ENCODE measurements at places on chromosomes 7 and 10.

DNA sequence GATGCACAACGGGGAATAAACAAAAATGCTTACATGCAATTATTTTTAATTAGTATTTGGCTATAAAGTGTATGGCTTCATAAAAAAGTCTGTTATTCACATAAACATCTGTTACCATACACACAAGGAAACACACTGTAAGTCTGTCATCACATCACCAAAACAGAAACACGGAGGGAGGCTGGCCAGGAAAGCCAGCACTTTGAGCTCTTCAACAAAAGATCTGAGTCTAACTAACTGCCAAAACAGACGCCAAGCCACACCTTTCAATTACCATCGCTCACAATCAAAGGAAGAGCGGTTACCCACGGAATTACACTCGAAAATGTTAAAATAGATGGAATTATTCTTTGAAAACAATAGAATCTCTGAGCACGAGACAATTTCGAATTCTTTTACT is 49.2 kb upstream of the MGMT start:
- DNase-seq, result no peak

GRCh38 chr7:66125052-66125694 is 10.5 kb downstream of the CRCP start:
- DNase-seq, result no peak

DNA sequence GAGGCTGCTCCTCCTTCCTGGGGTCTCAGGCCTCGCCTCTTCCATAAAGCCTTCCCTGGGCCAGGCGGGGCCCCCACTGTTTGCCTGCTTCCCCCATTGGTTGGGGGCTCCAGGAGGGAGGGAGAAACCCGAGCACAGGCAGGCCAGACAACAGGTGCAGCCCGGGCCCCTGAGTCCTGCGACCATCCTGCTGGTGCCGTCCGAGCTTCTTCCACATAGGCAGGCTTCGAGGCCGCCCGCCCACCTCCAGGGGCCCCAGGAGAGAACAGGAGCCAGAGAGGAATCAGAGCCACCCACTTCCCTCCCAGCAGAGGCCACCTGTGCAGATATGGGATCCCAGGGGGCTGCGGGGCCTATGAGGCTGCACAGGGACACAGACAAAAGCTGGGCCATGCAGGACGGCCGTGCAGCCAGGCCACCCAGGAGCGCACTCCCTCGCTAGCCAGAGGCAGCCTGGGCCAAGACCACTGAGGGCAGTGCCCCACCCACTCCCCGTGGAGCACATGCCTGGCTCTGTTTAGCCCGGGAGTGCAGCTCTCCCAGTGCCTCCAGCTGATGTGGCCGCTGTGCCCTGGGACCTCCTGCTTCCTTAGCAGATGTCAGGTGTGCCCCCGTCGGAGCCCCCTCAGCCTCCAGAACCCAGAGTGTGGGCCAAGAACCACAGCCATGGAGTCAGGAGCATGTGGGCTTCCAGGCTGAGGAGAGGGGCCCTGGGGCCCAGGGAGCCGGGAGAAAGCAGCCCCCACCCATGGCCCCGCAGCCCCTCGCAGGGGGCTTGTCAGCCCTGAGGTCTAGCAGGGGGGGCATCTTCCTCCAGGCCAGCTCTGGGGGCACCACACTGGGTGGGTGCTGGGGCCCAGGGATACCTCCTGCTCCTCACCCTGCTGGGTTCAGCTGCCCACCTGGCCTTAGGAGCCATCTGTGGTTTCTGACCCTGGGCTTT is 59.9 kb upstream of the INPP5A start:
- DNase-seq, result no peak

DNA sequence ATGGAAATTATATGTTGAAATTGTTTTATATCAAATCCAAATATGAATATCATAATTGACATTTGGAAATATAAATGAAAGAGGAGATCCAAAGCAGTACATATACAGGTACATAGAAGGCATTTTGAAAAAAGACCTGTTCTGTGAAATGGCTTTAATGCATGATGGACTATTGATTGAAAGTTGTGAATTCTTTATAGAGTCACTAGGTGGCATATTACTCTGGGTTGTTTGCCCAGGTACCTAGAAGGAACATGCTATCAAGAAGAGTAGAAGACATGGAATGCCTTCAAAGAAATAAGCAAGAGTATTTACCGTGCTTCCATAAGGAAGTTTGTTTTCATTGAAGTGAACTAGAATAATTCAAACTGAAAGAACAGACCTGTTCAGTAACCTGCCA is 160.0 kb upstream of the ANK3 start:
- DNase-seq, result peak; percentile 37

DNA sequence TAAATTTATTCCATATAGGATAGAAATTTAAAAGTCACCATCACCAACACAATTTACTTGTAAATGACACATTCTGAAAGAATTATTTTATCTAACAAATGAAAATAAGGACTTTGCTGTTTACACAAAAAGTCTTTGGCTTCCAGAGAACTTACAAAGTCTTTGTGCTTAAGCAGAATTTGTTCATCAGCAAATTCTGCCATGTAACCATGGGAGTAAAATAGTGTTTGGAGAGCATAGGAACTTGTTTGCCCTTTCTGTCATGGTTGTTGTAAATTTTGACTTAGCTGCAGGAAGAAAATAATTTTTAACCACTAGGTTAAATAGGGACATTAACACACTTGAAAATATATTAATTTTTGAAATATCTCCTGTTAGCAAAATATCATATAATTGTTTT is 15.2 kb downstream of the FGL2 start:
- no peak for DNase-seq

DNA sequence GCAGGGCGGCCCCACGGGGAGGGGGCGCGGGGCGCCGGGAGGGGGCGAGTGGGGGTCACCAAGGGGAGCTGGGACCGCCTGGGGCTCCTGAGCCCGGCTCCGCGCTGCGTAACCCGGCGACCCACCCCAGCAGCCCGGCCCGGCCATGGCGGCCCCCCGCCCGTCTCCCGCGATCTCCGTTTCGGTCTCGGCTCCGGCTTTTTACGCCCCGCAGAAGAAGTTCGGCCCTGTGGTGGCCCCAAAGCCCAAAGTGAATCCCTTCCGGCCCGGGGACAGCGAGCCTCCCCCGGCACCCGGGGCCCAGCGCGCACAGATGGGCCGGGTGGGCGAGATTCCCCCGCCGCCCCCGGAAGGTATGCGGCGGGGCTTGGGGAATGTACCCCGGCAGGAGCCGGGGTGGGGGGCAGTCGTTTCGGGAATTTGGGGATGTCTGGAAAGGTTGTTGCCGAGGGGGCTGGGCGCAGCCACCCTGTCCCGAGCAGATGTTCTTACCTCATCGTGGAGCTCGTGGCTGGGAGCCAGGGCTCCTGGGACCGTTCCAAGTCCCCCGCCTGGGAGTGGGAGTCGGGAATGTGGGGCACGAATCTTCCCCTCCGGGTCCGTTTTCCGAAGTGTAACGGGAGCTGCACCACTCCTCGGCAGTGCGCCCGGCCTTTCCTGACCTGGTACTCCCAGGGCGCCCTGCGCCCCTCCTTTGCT is 431 bp downstream of the ZYX start:
- DNase-seq, result peak; percentile 76

GRCh38 chr10:71187600-71187999 is 24.8 kb upstream of the UNC5B start:
- DNase-seq, result peak; percentile 2

DNA sequence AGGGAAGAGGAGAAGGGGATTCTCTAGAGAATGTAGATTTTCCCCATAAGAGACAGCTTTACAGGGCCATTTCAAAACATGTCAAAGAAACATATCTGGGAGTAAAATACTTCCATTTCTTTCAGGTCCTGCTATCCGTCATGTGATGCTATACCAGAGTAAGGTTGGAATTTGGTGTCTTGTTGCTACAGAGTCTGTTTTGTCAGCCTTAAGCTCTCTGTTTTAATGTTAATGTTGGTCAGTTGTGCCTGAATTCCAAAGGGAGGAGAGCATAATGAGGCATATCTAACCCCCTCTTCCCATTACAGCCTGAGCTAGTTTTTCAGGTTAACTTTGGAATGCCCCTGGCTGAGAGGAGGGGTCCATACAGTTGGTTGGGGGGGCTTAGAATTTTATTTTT is 94.7 kb upstream of the CCDC71L start:
- DNase-seq, result no peak

GRCh38 chr7:149834601-149835000 is 3.6 kb upstream of the ZNF862 start:
- no peak for DNase-seq

DNA sequence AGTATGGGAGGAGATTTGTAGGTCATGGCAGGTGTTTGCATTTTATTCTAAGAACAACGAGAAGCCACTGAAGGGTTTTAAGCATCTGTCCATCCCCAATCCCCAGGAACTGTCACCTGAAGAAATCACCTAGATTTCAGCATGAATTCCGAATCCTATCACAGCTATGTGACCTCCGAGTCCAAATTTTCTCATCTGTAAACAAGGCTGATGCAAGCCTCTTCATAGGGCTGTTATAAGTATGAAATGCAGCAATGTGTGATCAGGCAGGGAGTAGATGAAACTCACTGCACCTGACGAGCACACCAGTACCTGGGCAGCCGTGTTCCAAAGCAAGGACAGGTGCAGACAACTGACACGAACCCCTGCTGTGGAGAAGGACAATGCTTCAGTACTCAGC is 14.0 kb downstream of the HABP2 start:
- DNase-seq, result no peak

DNA sequence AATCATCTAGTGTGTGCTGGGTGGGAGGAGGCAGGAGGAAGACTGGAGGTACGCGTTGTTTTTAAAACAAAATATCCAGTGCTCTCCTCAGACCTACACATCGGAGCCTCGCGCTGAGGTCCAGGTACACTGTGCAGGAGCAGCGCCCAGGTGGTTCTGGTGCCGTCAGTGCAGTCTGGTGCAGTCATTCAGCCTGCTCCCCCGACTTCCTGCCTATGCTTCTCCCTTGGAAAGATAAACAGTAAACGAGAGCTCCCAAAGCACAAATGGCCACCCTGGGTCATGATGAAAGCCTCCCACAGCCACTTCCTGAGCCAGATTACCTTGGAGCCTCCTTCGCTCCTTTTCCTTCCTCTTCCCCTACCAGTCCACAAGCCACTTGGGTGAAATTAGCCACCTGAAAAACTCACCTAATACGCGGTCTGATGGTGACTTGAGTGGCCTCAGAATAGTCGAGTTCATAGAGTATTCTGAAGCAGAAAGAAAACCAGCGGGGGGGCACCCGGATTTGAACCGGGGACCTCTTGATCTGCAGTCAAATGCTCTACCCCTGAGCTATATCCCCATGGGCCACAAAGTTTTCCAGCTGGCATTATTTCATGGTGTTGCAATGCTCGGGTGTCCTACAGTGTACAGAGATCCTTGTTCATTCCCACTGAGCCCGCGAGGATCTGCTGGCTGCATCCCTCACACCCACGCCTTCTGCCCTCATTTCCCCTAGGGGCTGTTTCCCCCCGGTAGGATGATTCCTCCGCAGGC is 82.5 kb downstream of the ZNF467 start:
- DNase-seq, result peak; percentile 49

- no peak for DNase-seq
Measured at GRCh38 chr10:96641396-96642295, 54.8 kb upstream of the TM9SF3 start.

All from M059J (cell line).